ENCODE measurements at places on chromosomes 6 and 20. TPM values are rescaled to one million over a fixed set of nuclear protein-coding genes. Genes with fewer than 3 reads are reported as not detected.

Gene SPACA1
- total RNA-seq, result not detected

Gene EBF4
- 2.9 TPM for total RNA-seq

Gene COL12A1
- 311 TPM for total RNA-seq

Gene OR2H1
- not detected for total RNA-seq

Gene TBX18
- total RNA-seq, result 6.3 TPM

Gene IER3
- 49.6 TPM for total RNA-seq

Gene IL17F
- total RNA-seq, result not detected

Gene AIF1
- total RNA-seq, result not detected

Gene CD40
- total RNA-seq, result 6.7 TPM

Gene TEAD3
- total RNA-seq, result 23.6 TPM

Gene MUC22
- total RNA-seq, result not detected

Gene PPIL6
- 1.1 TPM for total RNA-seq

Gene XKR7
- not detected for total RNA-seq

Gene LIN28B
- not detected for total RNA-seq

Gene DEFB132
- not detected for total RNA-seq

Gene MLN
- total RNA-seq, result not detected

Gene IP6K3
- 2.7 TPM for total RNA-seq

Gene KHDC1L
- not detected for total RNA-seq
